ENCODE measurements at places on chromosomes 1 and 21. TPM values are rescaled to one million over a fixed set of nuclear protein-coding genes. Genes with fewer than 3 reads are reported as not detected.

- DNase-seq, result no peak
These were observed 40.4 kb upstream of the LRRC7 start for GRCh38 chr1:69527273-69527672.

DNA sequence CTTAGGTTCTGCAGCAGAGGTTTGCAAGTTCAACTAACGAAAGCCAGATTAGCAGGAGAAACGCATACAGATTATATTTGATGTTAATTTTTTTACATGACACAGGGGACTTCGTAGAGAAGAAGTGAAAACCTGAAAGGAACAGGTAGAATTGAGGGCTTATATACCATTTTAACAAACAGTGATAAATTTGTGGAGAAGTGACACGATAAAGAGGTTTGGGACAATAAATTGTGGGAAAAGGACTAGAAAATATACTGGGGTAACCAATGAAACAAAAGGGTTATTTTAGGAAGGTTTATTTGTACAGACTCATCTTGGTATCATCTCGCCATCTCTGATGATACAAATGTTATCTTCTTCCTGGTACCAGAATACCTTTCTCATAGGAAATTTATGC is 452.9 kb downstream of the SETD4 start:
- DNase-seq, result no peak

The HORMAD1 gene
- total RNA-seq, result not detected

GRCh38 chr1:214602764-214603657 is at the start of gene CENPF:
Gene CENPF, plus strand, starts transcription at chr1:214603195. Its CDS starts 10,560 bp downstream, at chr1:214613755.
- DNase-seq, result peak; percentile 97

The OR2C3 gene
- not detected for total RNA-seq

DNA sequence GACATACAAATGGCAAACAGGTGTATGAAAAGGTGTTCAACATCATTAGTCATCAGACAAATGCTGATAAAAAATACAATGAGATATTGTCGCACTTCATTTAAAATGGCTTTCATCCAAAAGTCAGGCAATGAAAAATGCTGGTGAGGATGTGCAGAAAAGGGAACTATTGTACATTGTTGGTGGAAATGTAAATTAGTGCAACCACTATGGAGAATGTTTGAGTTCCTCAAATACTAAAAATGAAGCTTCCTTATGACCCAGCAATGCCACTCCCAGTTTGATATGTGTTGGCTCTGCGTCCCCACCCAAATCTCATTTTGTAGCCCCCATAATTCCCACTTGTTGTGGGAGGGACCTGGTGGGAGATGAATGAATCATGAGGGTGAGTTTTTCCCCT is 309.7 kb upstream of the ZRANB2 start:
- no peak for DNase-seq

DNA sequence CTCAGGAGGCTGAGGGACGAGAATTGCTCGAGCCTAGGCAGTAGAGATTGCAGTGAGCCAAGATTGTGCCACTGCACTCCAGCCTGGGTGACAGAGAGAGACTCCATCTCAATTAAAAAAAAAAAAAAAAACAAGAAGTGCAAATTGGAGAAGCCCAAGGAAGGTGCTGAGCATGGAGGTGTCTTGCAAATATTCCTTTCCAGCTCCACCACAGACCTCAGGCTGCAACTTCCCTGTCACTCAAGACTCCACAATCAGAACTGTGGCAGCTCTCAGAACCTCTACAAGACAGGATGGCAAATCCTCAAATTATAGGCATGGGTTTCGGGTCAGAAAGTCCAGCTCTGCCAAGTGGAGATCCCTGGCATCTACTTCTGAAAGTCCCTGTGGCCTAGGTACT is 104.4 kb upstream of the TIAM1 start:
- DNase-seq, result no peak

- DNase-seq, result no peak
These were observed 1.8 kb downstream of the ZNF669 start for GRCh38 chr1:247102381-247102780.

GRCh38 chr1:151210830-151211229 is 12.5 kb downstream of the PIP5K1A start:
- no peak for DNase-seq

GRCh38 chr1:109091078-109091838 is 694 bp downstream of the TMEM167B start:
- no peak for DNase-seq

DNA sequence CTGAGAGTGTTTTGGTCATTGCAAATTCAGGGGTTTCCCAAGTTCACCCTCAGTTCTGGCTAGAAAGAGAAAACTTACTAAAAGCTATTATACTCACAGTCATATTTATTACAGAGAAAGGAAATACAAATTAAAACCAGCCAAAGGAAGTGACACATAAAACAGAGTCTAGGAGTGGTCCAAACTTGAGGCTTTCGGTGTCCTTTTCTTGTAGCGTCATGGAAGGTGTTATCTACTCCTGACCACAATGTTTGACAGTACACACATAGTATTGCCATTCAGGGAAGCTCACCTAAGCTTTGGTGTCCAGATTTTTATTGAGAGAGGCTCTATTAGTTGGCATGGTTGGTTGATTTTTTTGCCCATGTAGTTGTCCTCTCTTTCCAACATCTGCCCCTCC is 59.0 kb downstream of the SLC35A3 start:
- DNase-seq, result no peak

The ZDHHC18 gene
- 16.9 TPM for total RNA-seq

The HHIPL2 gene
- total RNA-seq, result not detected

The KDF1 gene
- not detected for total RNA-seq

DNA sequence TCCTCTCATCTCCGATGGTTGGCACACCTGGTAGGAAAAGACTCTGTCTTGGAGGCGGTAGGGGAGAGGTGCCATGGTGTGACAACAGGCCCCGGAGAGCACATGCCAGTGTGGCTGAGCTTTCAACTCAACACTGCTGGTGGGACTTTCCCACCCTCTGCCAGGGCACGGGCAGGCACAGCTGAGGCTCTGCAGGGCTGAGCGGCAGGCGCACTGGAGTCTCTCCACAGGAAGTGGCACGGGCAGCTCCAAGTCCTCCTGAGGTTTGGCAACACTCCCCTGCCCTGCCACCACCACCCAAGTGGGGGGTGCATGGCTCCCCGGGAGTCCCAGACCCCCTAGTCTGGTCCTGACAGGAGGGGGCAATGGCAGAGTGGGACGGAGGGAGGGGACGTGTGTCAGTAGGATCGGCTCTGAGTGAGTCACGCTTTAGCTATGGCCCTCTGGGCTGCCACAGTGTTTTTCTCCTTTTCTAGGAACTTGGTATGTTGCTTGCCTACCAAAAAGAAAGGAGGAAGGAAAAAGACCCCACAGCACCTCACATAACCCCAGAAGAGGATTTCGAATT is 27.3 kb upstream of the EVA1B start:
- DNase-seq, result no peak

The ASTN1 gene
- total RNA-seq, result 0.04 TPM

The C1orf56 gene
- 7.0 TPM for total RNA-seq

- no peak for DNase-seq
These were observed 53.5 kb upstream of the CD34 start for GRCh38 chr1:207964195-207964966.

DNA sequence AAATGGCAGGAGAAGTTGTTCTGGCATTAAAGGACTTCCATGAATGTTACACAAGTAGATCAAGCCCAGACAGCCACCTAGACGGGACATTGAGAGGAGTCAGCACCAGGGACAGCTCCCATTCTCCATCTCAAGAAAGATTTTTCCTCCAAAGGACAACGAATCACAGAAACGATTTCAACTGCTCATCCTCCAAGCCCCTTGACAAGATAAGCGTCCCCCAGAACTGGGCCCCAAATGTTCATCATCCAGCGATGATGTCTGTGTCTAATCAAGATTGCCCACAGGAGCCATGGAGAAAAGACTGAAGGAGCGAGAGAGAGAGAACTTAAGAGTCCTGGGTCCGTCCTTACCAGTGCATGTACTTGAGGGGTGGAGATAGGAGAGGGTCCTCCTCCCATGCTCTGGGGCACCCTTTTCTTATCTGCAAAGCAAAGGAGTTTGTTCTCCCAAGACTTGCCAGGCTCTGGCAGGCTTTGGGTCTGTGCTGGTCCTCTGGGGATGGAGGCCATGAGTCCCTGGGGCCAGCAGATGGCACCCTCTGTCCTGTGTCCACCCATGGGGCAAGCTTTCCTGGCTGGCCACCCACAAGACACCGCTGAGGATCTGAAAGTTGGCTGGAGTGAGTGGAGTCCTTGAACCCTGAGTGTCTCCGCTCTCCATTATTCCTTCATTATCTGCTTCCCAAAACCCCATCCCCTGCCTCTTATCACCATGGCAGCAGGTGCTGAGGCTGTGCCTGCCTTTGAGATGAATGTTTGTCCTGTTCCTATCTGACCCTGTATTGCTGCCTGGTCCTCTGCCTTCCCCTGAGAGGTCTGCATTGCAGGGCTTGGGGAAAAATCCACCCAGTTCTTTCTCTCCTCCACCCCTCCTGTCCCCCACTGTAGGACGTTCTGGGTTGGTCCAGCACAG is 164.6 kb downstream of the ACTL8 start:
- no peak for DNase-seq

DNA sequence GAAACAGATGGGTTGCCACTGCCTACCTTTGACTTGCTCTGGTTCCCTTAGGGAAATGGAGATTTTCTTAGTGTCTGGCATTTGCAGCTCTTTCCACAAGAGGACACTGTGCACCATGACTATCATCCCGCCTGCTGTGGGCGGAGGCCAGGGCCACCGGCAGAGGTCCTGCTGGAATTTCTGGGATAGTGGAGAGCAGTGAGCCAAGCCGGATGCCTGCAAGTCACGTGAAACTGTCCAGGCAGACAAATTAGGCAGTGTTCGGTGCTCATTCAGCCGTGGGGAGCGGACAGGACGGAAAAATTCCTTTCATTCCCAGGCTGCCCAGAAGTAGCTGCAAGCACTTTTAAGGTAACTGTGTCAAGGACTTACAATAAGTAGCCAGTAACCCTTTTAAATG is 43.4 kb downstream of the IGSF5 start:
- DNase-seq, result peak; percentile 47

- no peak for DNase-seq
These were observed 46.3 kb downstream of the PTPN14 start for GRCh38 chr1:214505134-214505533.

DNA sequence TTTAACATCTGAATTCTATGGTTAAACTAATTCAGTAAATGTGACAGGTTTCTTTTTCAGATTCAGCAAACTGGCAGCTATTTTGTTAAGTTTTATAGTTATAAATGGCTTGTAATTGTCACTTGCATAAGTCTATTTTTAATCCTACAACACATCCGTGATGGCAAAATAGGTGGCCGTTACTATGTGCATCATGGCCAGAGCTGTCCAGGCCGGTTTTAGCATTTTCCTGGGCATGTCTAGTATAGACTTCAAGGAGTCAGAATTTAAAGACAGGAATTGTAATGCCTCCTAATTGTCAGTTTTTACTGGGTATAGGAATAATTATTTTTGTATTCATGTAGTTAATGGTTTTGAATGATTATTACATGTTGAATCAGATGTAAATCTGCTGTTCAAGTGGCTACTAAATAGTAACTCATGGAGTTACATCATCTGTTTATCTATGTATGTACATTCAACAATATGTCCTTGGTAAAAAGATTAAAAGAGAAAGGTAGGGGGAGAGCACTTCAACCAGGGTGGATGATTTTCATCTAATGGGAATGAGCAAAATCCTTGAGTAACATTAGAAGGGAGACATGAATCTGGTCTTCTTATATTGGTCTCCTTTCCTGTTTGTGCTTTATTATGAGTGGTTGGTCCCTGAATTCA is 3.2 kb upstream of the B3GALT2 start:
- DNase-seq, result no peak

GRCh38 chr1:163538667-163539066 is 216.9 kb downstream of the NUF2 start:
- DNase-seq, result no peak

DNA sequence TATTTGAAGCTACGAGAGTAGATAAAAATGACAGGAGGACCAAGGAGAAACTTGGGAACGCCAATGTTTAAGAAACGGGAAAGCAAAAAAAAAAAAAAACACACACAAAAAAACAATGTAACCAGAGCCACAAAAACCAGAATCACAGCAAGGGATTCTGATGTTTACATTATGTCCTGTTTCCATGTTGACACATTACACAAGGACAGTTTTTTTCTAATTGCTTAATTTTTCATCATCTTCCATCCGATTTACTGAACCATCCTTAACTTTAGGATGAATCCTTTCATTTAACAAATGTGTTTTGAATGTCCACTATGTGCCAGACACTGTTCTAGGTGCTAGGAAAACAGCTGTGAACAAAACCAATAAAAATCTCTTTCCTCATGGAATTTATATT is 1.4 kb upstream of the BCL10 start:
- DNase-seq, result no peak

The ECM1 gene
- total RNA-seq, result 2.9 TPM

DNA sequence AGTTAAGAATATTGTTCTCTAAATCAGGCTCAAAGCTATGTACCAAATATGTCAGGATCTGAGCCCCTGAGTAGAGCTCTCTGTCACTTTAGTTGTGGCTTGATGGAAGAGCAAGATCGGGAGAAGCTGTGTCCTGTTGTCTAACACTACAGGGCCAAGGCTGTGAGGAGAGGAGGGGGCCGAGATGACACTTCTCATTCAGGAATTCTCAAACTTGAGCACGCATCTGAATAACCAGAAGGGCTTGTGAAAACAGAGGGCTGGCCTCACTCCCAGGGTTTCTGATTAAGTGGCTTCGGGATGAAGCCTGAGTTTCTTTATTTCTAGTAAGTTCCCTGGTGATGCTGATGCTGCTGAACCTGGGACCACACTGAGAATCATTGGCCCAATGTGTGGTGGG is 209.2 kb upstream of the DAB1 start:
- no peak for DNase-seq

The SPRR1A gene
- not detected for total RNA-seq

The NTMT2 gene
- not detected for total RNA-seq

The S100B gene
- total RNA-seq, result 2.0 TPM

The SLFNL1 gene
- 0.17 TPM for total RNA-seq

DNA sequence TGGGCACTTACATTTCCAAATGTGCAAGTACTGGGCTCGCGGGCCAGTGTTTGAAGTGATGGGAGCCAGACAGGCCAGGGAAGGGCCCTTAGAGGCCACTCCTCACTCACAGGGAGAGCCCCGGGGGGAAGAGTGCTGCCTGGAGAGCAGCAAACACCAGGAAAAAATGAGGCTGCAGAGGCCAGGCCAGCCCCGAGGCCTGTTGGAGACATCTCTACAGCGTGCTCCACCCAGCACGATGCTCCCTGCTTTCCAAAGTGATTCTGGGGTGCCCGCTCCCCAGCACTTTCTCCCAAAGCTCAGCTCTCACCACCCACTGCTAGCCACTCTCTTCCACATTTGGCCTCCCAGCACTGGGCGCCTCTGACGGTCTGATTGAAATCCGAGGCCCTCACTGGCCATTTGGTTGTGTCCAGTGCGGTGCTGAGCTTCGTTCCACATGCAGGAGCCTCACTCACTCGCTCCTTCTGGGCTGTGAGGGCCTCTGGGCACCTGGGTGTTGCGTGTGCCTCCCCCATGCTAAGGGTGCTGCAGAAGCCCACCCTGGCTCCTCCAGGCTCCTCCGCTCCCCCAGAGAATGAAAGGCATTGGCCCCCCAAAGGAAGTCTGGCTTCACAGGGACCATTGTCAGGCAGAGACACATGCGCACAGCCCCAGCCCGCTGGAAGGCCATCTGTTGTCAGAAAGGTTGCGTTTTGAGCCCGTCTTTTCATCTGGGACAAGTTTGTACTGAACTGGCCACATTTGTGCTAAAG is 385.4 kb upstream of the VAMP3 start:
- no peak for DNase-seq

The PCNX2 gene
- total RNA-seq, result 0.54 TPM

The GOLT1A gene
- not detected for total RNA-seq

The C1orf50 gene
- 8.2 TPM for total RNA-seq

The DCLRE1B gene
- total RNA-seq, result 2.3 TPM
